ENCODE measurements at places on chromosomes 6 and 20.

- no peak for DNase-seq
Measured at GRCh38 chr20:58585753-58586540, 65.1 kb upstream of the STX16 start.

DNA sequence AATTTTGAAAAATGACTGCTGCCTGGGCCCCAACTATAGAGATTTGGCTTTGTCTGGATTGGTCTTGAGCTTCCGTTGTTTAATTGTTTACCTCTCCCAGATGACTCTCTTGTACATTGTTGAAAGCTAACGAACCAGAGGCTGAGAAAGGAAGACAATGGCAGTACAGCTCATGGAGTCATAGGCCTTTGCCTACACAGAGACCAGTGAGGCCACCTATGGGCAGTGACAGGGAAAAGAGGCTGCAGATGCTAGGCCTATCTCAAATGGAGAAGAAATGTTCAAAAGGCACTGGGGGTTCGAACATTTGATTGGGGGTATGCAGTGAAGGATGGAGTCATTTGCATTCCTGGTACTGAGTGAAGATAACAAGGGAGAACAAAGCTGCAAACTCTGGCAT, 29.1 kb downstream of the OPN5 start:
- DNase-seq, result no peak

DNA sequence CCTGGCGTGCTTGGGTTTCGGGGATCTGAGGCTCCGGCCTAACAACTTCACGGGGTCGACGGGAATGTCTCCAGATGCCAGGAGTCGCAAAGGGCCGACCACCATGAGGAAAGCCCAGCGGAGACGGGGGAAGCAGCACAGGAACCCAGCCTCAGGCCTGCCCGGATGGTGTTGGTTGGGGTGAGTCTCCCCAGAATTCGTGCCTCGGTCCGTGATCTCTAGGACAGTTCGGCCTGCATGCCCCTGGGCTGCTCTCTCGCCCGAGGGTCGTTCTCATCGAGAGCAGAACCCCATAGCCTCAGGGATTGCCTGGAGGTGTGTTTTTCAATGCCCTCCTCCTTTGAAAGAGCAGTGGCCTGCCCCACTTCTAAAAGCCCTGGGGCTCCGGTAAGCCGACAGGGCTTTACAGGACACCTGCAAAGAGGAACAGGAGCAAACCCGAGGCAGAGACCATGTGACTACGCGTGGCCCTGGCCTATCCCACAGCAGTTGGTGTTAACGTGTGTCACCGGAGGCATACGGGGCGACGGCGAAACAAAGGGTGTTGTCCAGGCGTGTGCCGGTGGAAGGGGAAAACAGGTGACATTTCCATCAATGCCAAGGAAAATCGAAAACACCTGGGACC, 973.1 kb upstream of the DEFB115 start:
- DNase-seq, result no peak

DNA sequence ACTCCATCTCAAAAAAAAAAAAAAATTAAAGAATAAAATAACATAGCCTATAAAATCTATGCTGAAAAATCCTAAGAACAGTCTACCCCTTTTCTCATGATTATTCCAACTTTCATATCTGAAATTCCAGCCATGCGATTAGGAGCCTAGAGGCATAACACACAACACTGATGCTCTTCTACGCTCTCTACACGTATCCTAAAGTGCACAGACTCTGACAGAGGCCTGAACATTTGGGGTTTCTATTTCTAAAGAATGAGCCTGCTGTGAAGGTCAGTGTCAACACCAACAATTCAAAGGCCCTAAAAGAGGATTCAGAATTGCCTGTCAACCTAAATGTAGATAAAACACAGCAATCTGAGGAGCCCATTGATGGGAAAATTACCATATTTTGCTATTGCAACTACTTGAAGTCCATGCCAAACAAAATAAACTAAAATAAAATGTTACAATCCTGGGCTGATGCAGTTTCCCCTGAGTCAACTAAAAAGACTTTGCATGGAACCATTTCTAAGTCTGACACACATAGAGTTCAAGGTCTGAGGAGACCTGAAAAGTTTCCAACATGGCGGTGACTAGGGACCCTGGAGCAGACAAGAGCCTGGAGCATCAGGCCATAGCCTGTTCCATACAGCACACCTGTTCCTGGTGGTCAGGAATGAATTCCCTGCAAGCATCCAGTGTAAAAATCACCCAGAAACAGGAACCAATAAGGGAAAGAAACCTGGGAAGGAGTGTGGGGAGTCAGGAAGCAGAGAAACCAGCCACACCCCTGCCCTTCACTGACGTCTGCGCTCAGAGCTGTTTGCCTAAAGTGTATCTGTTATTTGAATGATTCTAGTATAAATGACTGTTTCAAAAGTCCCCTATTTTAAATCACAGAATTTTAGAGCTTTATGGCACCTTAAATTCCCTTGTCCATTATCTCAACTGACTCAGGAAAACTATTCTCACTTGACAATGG, 11.8 kb downstream of the NINL start:
- DNase-seq, result no peak

DNA sequence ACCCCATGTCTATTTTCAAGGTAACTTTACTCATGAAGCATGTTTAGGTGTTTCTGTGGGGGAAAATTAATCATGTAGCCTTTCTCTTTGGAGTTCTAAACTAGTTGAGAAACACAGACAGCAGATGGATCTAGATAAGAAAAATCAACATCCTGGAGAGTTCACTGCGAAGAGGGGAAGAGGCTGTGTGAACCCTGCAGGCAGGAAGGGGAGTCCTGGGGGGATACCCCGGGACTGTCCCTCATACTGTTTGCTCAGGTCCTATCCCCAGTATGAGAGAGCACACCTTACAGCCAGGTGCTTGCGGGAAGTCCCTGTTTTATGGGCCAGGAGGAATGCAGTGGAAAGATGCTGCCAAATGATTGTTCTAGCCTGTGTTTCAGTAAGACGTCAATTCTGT, 32.7 kb downstream of the CHMP4B start:
- no peak for DNase-seq

GRCh38 chr6:34174846-34175399, 29.0 kb upstream of the GRM4 start:
- peak; percentile 44 for DNase-seq

DNA sequence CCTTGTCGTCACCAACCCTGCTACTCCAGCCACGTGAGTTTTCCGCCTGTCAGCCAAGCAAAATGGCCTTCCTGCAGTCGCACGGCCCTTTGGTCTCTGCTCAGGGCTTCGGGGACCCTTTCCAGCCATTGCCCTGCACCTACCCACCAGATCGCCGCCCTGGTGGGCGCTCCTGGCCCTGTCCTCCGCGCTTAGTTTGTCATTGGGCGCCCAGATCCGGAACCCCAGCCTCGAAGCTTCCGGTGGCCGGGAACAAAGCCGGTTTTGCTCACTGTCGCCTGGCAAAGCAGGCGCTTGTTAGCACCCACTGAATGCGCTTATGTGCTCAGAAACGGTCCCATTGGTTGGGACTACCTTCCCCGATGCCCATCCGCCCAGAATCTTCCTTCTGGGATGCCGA, 536 bp downstream of the ZFP57 start:
- no peak for DNase-seq

DNA sequence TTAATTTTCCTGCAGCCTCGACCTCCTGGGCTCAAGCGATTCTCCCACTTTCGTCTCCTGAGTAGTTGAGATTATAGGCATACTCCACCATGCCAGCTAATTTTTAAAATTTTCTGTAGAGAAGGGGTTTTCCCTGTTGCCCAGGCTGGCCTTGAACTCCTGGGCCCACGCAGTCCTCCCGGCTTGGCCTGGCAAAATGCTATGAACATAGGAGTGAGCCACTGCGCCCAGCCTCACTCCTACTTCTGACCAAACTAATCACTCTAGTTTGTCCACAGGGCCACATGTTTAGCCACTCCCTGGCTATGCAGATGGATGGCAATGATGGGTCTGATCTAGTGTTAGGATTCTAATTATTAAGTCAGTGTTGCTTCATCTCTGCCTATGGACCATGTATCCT, 31.9 kb upstream of the RPN2 start:
- no peak for DNase-seq

DNA sequence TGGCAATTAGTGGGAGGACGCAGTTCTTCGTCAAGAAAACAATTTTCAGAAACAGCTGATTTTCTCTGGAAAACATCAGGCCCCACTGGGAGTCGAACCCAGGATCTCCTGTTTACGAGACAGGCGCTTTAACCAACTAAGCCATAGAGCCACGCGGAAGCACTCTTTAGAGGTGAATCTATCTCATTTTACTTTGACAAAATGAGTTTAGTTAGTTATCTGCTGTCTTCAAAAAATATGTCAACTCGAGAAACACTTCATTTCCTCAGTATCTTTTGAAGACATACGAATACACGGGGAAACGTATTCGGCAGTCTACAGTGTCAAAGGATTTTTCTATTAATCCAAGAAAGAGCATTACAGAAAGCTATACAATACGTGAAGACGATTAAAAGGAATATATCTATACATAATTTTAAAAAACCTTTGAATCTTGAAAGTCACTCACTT, 26.7 kb downstream of the GPX6 start:
- peak; percentile 60 for DNase-seq

DNA sequence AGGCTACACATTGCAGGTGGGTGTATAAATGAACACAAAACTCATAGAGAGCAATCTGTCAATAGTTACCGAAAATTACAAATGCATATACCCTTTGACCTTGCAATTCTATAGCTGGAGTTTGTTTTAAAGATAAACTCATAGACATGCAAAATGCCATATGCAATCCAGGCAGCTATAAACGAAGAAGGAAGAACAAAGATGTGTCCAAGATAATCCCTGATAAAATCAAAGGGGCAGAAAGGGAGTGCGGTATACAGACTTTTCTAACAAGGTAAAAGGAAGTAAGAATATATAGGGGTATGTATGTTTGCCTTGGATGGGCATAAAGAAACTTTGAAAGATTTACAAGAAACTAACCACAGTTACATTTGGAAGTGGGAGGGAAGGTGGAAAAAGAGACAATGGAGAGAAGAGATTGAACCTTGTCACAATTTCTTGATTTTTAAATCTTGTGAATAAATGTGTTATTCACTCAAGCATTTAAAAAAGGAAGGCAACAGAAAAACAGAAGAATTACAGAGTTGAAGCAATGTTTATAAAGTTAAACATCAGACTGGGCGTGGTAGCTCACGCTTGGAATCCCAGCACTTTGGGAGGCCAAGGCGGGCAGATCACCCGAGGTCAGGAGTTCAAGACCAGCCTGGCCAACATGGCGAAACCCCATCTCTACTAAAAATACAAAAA, 29.9 kb downstream of the FAM8A1 start:
- DNase-seq, result no peak

All from activated naive CD4-positive, alpha-beta T cell treated with anti-CD3 and anti-CD28 coated beads, Interleukin-2, amount 50 U/mL, for 72 hours (primary cell).